Activated naive CD4-positive, alpha-beta T cell (primary cell): ENCODE measurements at places on chromosomes 6 and 20.

DNA sequence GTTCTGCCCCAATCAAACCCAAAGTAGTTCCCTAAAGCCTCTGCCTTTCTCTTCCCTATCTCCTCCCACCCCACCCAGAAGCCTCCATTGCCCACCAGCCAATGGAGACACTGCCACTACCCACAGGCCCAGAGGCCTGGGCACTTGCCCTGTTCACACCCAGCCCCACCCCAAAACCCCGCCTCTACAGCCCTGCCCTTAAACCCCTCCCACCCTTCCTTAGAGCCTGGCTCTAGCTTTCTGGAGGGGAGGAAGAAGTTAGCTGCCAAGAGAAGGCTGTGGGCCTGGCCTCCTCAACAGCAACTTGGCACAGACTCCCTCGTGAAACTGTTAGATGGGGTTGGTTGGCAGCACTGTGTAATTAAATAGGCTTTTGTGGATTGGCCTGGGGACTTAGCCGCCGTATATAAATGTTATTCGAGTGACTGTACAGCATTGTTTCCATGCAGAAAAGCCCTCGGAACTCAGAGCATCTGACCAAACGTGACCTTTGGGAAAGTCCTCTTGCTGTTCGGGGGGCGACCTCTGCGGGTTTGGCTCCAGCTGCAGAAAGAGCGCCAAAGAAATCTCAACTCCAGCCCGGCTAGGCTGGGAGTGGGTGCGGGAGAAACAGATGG, 31.4 kb downstream of the COL11A2 start:
- no peak for DNase-seq

GRCh38 chr6:169592558-169592957, 109.3 kb downstream of the WDR27 start:
- no peak for DNase-seq

DNA sequence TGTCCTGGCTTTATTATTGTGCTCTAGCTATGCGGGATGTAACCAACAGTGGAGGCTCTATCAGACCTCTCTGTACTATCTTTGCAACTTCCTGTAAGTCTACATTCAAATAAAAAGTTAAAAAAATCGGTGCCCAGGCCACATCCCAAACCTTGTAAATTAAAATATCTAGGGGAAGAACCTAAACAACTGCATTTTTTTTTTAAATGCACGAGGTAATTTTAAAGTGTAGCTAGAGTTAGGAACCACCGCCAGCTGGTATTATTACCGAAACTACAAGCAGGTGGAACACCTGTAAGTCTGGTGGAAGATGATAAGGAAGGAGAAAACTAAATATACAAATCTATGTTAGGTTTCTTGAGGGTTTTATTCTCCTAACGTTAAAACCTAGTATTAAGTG, 34.5 kb upstream of the ID4 start:
- no peak for DNase-seq

DNA sequence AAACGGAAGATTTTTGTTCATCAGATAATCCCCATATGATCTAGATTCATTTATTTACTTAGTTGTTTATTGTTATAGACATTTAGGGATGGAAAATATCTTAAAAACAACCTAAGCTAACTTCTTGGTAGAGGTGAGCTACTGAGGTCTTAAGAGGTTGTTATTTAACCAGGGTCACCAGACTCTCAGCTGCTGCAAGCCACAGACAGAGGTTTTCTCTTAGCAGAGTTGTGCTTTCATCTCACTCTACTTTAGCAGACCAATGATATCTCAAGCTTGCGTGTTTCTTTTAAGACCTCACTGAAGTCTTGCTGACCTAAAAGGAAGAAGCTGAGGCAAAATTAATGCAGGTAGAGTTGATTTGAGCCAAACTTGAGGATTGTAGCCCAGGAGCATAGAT, 43.6 kb downstream of the NCOA7 start:
- no peak for DNase-seq

DNA sequence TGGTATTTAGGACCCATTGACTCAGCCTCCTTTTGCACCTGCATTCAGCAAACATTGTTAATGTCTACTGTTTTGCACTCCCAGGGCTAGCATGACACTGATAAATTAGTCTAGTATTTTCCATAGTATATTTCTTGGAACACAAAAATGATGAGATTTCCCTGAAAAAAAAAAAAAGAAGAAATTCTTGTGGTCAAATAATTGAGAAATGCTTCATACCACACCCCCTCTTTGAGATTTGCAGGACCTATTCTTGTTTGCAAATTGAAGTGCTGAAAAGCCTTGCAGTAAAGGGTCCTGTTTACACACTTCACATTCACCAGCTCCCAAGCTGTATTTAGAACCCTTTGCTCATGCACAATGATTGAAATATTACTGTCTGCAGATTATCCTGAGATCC, 36.3 kb upstream of the CLIC5 start:
- DNase-seq = no peak

DNA sequence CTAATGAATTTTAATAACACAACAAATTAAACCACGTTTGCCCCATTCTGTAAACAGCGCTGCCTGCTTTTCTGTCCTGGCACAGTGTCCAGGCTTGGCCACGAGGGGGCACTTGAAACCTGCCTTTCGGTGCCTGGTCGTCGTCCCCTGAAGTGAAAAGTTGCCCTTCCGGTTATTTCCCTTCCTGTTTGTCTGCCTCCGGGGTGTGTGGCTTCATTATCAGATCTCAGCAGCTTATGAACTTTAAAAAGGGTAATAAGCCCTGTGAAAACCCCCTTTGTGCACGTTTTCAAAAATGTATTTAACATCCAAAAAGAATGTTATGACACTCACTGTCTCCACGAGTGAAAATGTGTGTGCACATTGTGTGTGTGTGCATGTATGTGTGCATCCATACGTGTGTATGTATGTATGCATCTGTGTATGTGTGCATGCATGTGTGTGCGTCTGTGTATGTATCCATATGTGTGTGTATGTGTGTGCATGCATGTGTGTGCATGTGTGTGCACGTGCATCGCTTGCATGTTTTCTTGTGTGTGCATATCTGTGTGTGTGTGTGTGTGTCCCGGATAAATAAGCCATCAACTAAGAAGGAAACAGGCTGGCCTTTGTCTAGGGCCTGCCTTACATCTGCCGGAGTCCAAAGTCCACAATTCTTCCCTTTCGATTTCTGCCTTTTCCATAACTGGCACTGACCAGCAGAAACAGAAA, 358.4 kb downstream of the THBS2 start:
- DNase-seq = peak; percentile 38

GRCh38 chr20:64210656-64211369, 44.7 kb upstream of the PCMTD2 start:
- DNase-seq = no peak

- no peak for DNase-seq
These were observed 2.3 kb upstream of the MARCKS start for GRCh38 chr6:113854531-113855499.

DNA sequence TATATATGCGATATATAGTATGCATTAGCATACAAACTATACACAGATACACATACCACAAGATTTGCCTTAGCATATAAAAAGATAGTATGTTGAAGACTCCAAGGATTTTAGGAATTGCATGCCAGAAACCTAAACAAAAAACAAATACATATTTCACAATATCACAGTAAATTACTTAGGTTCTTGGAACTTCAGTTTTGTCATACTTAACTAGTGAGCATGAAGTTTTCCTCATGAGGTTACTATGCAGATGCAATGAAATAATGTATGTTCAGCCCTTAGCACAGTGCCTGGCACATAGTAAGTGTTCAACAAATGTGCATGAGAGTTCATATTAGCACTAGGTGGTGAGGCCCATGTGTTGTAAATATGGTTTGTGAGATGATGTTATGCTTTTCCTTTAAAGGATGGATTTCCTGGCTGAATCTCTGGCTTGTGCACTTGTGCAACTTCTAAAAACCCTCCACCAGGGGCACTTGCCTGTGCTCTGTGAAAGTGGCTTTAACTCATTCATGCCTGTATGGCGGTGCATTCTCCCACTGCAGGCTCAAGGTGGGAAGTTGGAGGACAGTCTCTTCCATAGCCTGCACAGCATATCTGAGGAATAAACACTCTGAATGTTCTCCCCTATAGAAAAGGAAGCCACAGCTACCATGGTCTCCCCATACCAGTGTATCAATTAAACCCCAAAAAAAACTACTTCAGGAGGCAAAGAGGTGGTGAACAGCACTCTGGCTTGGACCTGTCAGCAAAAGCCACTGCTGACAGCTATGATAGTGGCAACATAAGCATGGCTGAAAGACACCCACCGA, 624.1 kb upstream of the CDH4 start:
- no peak for DNase-seq

DNA sequence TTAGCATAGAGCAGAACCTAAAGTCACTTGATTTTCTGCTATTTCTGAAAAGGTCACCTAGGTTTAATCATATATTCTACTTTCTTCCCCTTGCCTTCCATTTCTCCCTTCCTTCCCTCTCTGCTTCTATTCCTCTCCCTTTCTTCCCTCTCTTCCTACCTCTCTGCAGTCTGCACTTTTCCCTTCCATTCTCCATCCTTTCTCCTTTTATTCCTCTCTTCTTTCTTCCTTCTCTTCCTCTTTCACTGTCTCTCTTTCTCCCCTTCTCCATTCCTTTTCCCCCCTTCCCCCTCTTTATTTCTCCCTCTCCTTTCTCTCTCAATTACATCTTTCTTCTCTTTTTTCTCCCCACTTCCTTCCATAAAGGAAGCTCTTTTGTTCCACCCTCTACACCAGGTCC, 1049.8 kb upstream of the FLRT3 start:
- no peak for DNase-seq

- no peak for DNase-seq
These were observed 209.1 kb upstream of the BMP2 start for GRCh38 chr20:6558341-6558740.

GRCh38 chr6:34108176-34108575, 37.7 kb downstream of the GRM4 start:
- no peak for DNase-seq

DNA sequence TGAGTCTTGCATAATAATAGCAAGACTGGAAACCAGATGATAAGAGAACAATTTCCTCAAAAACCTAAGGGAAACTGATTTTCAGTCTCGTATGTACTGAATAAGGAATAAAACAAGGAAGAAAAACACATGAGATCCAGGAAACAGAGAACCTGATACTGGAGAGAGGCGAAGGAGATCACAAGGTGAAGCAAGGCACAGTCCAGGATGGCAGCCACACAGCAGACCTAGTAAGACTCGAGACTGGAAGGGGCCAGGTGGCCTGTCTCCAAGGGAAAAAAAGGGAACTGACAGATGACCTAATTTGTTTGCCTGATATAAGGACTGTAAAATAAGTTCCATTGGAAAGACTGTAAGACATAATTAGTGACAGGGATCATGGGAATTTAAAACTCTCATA, 71.1 kb downstream of the TASP1 start:
- DNase-seq = no peak

DNA sequence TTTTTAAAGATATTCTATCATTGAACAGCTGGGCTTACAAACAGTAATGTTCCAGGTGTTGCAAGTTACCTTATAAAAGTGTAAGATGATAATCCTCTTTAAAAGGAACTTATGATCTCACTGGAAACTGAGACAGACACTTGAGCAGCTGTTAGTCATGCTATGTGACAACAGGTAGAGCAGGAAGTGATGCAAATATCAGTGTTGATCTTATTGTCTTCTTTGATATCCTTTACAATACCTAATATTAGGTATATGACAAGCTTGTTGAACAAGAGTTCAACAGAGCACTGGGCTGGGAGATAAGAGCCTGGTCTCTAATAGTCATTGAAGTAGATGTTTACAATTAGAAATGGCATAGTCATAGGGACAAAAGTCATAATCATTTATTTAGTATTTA, 150.0 kb downstream of the UBE3D start:
- no peak for DNase-seq

- DNase-seq = no peak
These were observed 11.8 kb downstream of the TMEM14B start for GRCh38 chr6:10759312-10759839.

DNA sequence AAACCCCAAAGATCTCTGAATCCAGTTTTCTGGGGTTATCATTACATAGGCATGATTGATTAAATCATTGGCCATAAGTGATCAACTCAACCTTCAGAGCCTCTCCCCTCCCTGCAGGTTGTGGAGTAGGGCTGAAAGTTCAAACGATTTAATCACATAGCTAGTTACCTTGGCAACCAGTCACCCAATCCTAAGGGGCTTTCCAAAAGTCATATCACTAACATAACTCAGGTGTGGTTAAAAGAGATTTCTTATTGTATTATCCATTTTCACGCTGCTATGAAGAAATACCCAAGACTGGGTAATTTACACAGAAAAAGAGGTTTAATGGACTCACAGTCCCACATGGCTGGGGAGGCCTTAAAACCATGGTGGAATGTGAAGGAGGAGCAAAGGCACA, 935.1 kb upstream of the SLC35B3 start:
- no peak for DNase-seq

DNA sequence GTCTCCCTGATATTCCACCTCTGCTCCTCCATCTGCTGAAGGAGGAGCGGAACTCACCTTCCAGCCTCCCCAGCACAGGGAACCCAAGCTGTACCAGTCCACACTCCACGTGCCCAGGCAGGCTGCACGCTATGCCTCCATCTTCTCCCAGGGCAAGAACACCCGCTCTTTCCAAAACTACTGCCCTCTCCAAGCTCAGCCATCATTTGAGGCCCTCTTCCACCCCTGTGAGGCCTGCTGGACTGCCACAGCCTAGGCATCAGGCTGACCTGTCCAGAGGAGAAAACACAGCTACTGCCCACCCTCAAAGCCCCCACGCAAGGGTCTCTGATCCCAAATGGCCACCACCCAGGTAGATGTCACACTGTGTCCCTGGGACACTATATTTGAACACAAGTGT, 99.9 kb downstream of the PRND start:
- no peak for DNase-seq

DNA sequence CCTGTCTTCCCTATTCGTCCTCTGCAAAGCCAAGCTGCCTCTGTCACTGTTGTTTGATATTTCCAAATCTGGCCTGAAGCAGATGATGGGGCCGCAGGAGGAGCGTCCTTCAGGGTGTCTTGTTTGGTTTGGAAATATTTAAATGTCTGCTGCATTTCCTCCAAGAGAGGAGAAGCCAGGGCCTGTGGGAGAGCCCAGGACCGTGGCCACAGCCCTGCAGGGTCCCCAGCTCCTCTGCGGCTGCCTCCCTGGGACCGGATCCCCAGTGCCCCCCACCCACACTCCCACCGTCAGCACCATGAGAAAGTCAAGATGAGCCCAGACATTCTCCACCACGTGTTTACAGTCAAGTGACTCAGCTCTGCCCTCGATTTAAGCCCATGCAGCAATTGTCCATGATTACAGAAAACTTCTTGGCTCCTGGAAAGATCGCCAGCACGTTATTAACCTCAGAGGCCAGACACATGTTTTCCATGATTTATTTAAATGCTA, 18.2 kb downstream of the FOXF2 start:
- no peak for DNase-seq

GRCh38 chr6:164243949-164244348, 829.4 kb downstream of the QKI start:
- DNase-seq = no peak
